Epithelial cell of alveolus of lung (primary cell): ENCODE measurements at places on chromosomes 13 and 19. TPM values are rescaled to one million over a fixed set of nuclear protein-coding genes. Genes with fewer than 3 reads are reported as not detected.

Gene FUT6
- not detected in 2 replicates for total RNA-seq

Gene SIGLEC5
- total RNA-seq = not detected in 2 replicates

Gene ZNF285
- 0.52 and 0.72 TPM in 2 replicates for total RNA-seq

Gene MAST1
- under 0.01 and 0.88 TPM in 2 replicates for total RNA-seq

Gene ATP1A3
- 0.13 and 0.16 TPM in 2 replicates for total RNA-seq

Gene CYP4F22
- total RNA-seq = not detected in 2 replicates

Gene CACTIN
- total RNA-seq = 21.3 and 28.7 TPM in 2 replicates
